ENCODE measurements at places on chromosomes 12 and 14.

DNA sequence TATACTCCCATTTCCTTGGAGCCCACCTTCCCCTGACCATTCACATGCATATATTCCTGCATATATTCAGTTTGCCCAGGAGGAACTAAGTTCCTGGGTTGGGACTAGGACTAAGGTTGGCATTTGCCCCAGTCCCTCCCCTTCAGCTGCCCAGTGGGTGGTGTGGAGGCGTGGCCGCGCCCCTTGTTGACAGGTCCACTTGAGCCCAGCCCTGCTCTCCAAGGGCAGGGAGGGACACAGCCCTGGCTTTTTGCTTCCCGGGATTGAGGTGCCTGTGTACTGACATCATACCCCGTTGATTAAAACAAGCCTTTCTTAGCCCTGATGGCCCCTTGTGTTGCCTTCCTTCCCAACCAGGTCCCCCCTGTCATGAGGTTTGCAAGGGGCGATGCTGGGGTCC is 7.3 kb downstream of the ERBB3 start:
- DNase-seq: peak; percentile 91

DNA sequence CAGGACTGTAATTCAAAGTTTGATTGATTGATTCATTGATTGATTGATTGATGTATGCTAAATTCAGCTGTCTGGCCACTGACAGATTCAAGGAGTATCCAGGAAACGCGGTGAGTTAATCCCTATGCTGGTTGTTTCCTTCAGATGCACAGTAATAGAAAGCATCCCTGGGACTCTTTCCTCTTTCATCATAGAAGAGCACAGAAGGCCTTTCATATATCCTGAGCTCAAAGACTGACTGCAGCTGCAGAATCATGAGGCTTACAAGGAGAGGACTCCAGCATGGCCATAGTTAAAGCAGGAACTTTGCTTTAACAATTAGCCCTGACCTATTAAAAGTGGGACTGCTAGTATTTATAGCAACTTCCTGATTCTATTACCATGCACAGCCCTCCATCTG is 187.7 kb upstream of the TMTC1 start:
- no peak for DNase-seq

DNA sequence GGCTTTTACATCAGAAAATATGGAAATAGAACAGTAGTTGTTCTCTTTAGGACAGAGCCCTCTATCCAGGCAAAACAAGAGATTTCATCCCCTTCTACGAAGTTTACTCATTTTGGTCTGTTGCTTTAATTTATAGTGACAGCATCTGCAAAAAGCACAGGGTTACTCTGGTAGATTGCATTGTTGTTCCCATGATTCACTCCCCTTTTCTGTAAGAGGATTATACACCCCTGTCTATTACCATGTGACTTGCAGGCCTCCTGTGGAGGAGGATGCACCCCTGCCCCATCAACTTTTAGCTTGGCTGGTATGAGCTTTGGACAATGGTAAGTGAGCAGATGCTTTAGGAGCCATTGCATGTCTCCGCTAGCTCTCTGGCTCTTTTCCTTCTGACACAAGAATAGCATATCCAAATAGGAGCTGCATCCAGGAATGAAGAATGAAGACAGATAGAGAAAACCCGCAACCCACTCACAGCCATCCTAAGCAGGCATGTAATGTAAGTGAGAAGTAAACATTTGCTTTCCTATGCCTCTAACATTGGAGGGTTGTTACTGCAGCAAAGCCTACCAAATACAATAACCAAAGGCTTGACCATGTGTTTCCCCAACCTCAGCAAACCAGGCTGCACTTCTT is 304.2 kb downstream of the AKAP6 start:
- DNase-seq: no peak

DNA sequence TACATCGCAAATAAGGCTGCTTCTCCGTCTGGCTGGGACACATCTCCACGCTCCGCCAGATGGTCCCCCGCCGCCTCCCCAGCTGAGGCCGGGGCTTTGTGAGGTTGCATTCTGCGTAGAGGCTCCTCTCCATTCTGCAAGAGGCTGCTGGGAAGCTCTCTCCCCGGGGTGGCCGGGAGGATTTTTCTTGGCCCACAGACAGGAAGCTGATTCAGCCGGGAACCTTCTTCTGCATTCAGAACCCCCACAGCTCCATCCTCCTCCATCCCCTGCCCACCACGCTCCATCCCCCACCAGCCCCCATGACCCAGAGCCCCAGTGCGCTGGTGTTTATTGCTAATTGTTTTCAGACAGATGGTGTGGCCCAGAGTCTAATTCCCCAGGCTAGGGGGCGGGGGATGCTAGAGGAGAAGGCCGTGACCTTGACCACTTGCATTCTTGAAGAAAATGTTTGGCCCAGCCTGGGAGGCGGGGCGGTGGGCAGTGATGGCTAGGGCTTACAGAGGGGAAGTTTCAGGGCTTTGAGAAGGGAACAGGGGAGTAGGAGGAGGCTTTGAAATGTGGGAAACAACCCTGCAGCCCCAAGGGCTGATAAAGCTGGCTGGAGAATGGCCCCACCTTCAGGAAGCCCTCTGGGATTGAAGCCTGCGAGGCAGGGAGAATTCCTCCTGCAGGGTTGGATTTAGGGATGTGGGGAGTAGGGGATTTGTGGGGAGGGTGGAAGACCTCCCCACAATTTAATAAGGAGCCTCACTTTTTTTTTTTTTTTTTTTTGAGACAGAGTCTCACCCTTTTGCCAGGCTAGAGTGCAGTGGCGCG is 88.5 kb upstream of the NCOR2 start:
- no peak for DNase-seq

DNA sequence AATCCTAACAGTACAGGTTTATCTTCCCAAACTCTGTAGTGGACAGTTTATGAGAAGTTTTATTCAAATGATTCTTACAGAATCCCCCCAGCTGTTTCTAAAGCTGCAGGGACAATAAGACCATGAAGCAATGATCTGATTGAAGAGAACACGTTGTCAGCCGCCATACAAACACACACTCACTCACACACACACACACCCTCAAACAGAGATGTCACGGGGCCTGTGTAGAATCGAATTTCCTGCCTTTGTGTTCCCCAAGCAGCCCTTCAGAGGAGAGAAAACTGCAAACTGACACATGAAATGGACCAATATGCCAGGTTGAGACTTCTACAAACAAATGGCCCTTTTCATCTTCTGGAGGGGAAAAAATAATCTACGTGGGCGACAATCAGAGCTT is 80.5 kb upstream of the TBX3 start:
- DNase-seq: no peak

- DNase-seq: peak; percentile 89
Measured at GRCh38 chr14:58272588-58273372, 25.6 kb upstream of the ARID4A start.

- no peak for DNase-seq
Measured at GRCh38 chr12:88703790-88704189, 123.5 kb upstream of the KITLG start.

GRCh38 chr14:63470962-63471793 is 72.0 kb downstream of the PPP2R5E start:
- DNase-seq: no peak

- DNase-seq: no peak
Measured at GRCh38 chr12:29752121-29752520, 31.6 kb downstream of the TMTC1 start.

DNA sequence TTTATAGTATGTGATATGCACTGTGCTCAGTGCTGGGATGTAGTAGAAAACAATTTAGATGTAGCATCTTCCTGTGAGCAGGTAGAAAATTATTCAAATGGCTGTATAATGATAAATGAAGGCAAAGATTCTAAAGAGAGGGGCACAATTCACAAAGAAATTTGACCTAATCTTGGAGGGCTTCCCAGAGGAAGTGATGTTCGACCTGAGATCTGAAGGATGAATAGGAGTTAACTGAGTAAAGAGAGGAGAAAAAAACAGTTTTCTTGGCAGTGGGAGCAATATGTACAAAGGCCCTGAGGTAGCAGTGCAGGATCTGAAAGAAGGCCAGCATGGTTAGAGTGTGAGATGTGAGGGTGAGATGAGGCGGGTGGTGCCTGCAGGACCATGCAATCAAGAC is 15.2 kb downstream of the RPH3A start:
- no peak for DNase-seq

DNA sequence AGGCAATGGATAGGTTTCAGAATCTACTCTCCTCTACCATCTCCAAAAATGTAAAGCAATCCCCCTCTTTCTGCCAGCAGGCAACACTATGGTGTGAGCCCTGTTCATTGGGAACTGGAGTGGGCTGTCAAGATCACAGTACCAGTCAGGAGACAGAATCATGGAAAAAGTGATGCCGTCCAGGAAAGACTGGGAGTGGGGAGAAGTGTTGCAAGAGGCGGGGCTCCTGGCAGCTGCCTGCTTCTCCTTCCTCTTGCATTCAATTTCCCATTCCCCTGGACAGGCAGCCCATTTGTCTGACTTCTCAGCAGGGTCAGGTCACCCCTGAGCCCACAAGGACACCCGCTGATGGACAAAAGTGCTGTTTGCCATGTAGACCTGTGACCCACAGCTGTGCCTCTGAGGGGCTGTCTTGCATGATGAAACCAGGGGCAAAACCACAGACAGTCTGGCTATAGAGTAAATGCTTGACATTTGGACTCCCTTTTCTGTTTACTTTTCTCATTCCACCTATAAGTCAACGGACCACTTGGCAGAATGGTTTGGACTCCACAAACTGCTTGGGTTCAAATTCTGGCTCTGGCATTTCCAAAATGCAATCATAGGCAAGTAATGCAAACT is 30.1 kb upstream of the RPH3A start:
- no peak for DNase-seq

DNA sequence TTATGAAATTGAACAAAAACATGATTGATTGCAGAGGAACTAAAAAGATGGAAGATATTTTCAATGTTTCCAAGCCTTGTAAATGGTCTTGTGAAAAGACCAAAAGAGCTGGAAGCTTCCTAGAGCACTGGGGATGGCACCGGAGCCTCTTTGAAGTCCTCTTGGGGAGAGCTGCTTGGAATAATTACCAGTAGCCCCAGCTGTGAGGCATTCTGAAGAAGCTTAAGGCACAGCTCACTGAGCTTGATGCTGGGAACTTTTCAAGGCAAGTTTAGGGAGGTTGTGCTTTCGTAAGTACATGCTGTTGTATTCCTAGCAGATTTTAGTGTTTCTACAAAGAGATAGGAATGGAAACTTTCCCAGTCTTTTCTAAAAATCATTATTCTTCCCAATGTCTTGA is 13.9 kb downstream of the PDZRN4 start:
- no peak for DNase-seq

GRCh38 chr12:116959845-116960514 is 49.2 kb downstream of the FBXW8 start:
- DNase-seq: no peak

GRCh38 chr14:68444449-68445168 is 348.3 kb downstream of the ZFP36L1 start:
- peak; percentile 72 for DNase-seq

DNA sequence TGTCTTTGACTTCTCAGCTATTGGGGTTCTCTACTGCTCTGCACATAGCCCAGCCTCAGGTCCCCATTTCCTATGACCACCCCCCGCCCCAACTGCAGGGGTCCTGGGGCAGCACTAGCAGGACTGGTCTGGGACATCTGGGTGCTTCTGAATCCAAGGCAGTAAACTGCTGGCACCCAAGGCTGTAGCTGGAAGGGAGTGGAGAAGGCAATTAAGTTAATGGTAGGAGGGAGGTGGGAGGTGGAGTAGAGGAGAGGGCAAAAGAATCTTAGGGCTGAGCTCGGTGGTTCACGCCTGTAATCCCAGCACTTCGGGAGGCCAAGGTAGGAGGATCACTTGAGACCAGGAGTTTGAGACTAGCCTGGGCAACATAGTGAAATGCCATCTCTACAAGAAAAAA is 11.5 kb downstream of the PLEK2 start:
- DNase-seq: no peak

DNA sequence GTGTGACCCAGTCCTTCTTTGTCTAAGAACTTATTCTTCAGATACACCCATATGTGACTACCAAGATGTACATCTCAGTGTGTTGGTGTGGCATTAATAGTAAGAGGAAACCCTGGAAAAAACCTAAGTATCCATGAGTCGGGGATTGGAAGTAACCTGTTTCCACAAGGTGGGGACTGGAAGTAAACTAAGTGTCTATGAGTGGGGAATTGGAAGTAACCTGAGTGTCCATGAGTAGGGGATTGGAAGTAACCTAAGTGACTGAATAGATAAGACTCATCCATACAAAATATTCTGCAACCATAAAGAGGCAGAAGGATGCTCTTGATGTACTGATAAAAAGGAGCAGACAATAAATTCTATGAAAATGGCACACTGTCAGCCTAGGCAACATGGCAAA is 184.7 kb downstream of the PHETA1 start:
- no peak for DNase-seq

- DNase-seq: no peak
Measured at GRCh38 chr12:30002677-30003076, 218.9 kb upstream of the TMTC1 start.

GRCh38 chr14:77825895-77826519 is 26.1 kb downstream of the ADCK1 start:
- no peak for DNase-seq

- DNase-seq: no peak
Measured at GRCh38 chr14:99393059-99393655, 87.5 kb downstream of the SETD3 start.

DNA sequence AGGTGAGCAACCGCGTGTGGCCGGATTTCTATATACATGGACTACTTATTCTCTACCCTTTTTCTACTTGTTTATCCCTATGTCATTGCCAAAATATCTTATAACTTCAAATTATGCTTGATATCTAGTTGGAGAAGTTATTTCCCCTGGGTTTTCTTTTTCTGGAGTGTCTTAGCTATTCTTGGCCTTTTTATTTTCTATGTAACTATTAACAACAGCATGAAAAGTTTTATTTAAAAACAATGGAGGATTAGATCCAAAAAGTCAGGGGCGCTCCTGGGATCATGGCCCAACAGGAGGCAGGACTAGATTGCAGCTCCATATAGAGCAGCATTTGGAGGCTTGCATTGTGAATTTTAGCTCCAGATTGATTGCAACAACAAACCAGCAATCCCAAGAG is 8.6 kb upstream of the STRAP start:
- DNase-seq: no peak

GRCh38 chr12:25759752-25760151 is 198.7 kb upstream of the RASSF8 start:
- no peak for DNase-seq

- DNase-seq: no peak
Measured at GRCh38 chr14:52711666-52712065, 4.7 kb downstream of the PSMC6 start.

DNA sequence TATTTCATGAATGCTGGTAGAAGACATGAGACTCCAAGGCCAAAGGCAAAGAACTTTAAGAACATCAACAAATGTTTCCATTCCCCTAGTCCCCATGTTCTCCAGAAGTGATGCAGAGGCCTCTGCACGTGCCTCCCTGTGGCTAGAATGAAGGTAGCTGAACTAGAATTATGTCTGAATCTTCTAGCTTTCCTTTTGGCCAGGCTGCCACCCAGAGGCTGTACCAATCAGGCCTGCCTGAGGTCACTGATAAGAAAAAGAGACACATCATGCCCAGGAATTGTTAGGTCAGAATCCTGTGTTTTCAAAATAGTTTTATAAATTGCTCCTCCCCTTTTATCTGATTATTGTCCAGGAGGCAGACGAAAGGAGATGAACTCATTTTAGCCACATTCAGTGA is 188.0 kb upstream of the SLC16A7 start:
- DNase-seq: no peak

Measured in left lobe of liver (tissue), 2 donors.